Bladder microvascular endothelial cell (primary cell): ENCODE measurements at places on chromosomes 4 and X. TPM values are rescaled to one million over a fixed set of nuclear protein-coding genes. Genes with fewer than 3 reads are reported as not detected.

CXCL8 gene
- total RNA-seq = 18.1 and 167 TPM in 2 replicates

SCML1 gene
- 5.7 and 8.7 TPM in 2 replicates for total RNA-seq

SH3D19 gene
- 31.4 and 59.7 TPM in 2 replicates for total RNA-seq

PIGA gene
- 6.3 and 11.5 TPM in 2 replicates for total RNA-seq

MAEA gene
- 45.3 and 99.9 TPM in 2 replicates for total RNA-seq

STATH gene
- not detected in 2 replicates for total RNA-seq

CNKSR2 gene
- total RNA-seq = 0.06 TPM in 1 of 2 replicates, not detected in the other

CTAG2 gene
- not detected in 2 replicates for total RNA-seq

SLC49A3 gene
- 4.4 and 5.9 TPM in 2 replicates for total RNA-seq

DGKK gene
- not detected in 2 replicates for total RNA-seq

NKX3-2 gene
- not detected in 2 replicates for total RNA-seq

SRPX2 gene
- 6.8 and 59.6 TPM in 2 replicates for total RNA-seq

BDH2 gene
- 22.8 and 27.6 TPM in 2 replicates for total RNA-seq

XIAP gene
- total RNA-seq = 25.1 and 62.3 TPM in 2 replicates

TBC1D8B gene
- total RNA-seq = 2.4 and 6.8 TPM in 2 replicates

RTL3 gene
- total RNA-seq = under 0.01 TPM in 1 of 2 replicates, not detected in the other

LIMCH1 gene
- 41.9 and 57.3 TPM in 2 replicates for total RNA-seq

USP26 gene
- total RNA-seq = not detected in 2 replicates

BRS3 gene
- total RNA-seq = not detected in 2 replicates

FGF5 gene
- 0.16 and 0.25 TPM in 2 replicates for total RNA-seq

USP17L5 gene
- not detected in 2 replicates for total RNA-seq

PNMA3 gene
- 0.06 TPM in 1 of 2 replicates, not detected in the other for total RNA-seq

PCDH18 gene
- total RNA-seq = 0.69 and 1.6 TPM in 2 replicates

VEGFD gene
- 0.16 and 0.44 TPM in 2 replicates for total RNA-seq

FUNDC1 gene
- total RNA-seq = 6.8 and 7.8 TPM in 2 replicates

ZCCHC4 gene
- 3.6 and 8.5 TPM in 2 replicates for total RNA-seq

ZXDA gene
- total RNA-seq = 11.3 and 18.3 TPM in 2 replicates

GPC4 gene
- 0.16 and 2.3 TPM in 2 replicates for total RNA-seq

TMEM154 gene
- 2.8 and 2.9 TPM in 2 replicates for total RNA-seq

AMTN gene
- total RNA-seq = not detected in 2 replicates

UGT2B10 gene
- not detected in 2 replicates for total RNA-seq

AKAP14 gene
- not detected in 2 replicates for total RNA-seq

STS gene
- 1.8 and 4.2 TPM in 2 replicates for total RNA-seq

DCX gene
- total RNA-seq = not detected in 2 replicates

GAGE12F gene
- not detected in 2 replicates for total RNA-seq

UCP1 gene
- not detected in 2 replicates for total RNA-seq

GPAT3 gene
- 7.1 and 9.3 TPM in 2 replicates for total RNA-seq

VSIG4 gene
- not detected in 2 replicates for total RNA-seq

DUSP21 gene
- total RNA-seq = not detected in 2 replicates

FAM47E gene
- total RNA-seq = 0.38 TPM in 1 of 2 replicates, not detected in the other

CABS1 gene
- total RNA-seq = not detected in 2 replicates

SPP1 gene
- 0.32 TPM in 1 of 2 replicates, not detected in the other for total RNA-seq

BMX gene
- total RNA-seq = 58.3 and 172 TPM in 2 replicates

MSANTD1 gene
- 0.32 and 0.82 TPM in 2 replicates for total RNA-seq

UTP14A gene
- 15.1 and 19.5 TPM in 2 replicates for total RNA-seq

HSFX2 gene
- total RNA-seq = 0.16 TPM in 1 of 2 replicates, not detected in the other

ADGRG4 gene
- total RNA-seq = under 0.01 and 0.06 TPM in 2 replicates

MAP7D2 gene
- total RNA-seq = under 0.01 and 0.19 TPM in 2 replicates

ETDB gene
- not detected in 2 replicates for total RNA-seq

PLP1 gene
- total RNA-seq = 0.25 TPM in 1 of 2 replicates, not detected in the other

NPY2R gene
- 0.13 TPM in 1 of 2 replicates, not detected in the other for total RNA-seq

GAGE12H gene
- not detected in 2 replicates for total RNA-seq

MAGEB2 gene
- total RNA-seq = not detected in 2 replicates

CT83 gene
- not detected in 2 replicates for total RNA-seq

TRIM2 gene
- total RNA-seq = 5.7 and 10.4 TPM in 2 replicates

GAGE1 gene
- not detected in 2 replicates for total RNA-seq

DDIT4L gene
- 1.9 and 7.5 TPM in 2 replicates for total RNA-seq
